ENCODE measurements at places on chromosomes 12 and 14.

DNA sequence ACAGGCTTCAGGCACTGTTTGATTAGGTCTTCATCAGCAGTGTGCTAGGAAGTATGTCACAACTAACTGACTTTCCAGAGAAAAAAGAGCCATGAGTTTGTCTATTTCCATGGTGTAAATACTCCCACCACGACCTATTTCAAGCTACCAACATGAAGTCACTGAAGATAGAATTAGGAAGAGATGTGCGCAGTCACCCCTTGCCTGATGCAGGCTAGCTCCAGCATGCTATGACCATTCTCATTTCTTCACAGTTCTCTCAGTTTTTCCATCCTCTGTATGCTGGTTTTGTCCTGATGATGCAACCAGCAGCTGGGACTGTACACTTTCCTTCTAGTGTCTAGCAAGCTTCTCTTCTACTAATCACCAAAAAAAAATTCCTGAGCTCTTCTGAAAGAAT is 191.6 kb upstream of the NUDT4 start:
- no peak for DNase-seq

DNA sequence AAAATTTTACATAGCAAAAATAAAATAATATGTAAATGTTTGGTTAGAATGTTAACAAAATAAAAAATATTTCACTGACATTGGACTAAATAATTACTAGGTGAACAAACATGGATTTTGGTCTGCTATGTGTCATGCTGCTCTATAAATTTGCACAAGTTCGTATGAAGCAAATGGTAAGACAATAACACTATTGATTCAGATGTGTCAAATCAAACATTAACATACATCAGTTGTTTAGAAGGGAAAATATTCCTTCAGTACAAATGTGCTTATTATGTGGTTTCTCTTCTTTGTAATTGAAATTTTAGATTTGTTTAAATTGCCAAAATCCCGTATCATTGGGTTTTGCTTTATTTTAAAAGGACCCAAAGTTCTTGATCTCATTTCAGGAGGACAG is 46.9 kb downstream of the PAWR start:
- DNase-seq, result no peak

GRCh38 chr12:91857813-91858542 is 287.7 kb downstream of the BTG1 start:
- no peak for DNase-seq

GRCh38 chr14:101461891-101462290 is 99.4 kb upstream of the DIO3 start:
- DNase-seq, result no peak

- DNase-seq, result no peak
Measured at GRCh38 chr12:5511644-5512600, 80.0 kb downstream of the NTF3 start.

DNA sequence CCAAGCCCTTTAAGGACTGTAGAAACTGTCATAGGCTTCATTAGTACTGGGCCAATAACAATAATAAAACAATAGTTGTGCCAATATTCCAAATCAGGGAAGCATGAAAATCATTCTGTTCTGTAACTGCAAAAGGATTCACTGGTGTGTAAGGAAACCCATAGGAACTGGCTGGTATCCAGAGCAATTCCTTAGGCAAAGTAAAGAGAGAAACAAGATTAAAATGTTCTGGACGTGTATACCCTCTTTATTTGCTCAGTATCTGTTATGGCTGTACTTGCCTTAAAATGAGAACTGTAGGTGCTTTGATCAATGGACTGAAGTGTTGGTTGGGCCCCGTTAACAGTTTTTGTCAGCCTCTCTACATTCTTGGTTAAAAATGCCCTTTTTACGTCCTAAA is 72.4 kb upstream of the STAC3 start:
- no peak for DNase-seq

- no peak for DNase-seq
Measured at GRCh38 chr12:51818566-51819300, 29.8 kb downstream of the FIGNL2 start.

- DNase-seq, result no peak
Measured at GRCh38 chr12:70451528-70451927, 85.4 kb downstream of the KCNMB4 start.

GRCh38 chr12:97404543-97404942 is 58.1 kb upstream of the RMST start:
- DNase-seq, result no peak

DNA sequence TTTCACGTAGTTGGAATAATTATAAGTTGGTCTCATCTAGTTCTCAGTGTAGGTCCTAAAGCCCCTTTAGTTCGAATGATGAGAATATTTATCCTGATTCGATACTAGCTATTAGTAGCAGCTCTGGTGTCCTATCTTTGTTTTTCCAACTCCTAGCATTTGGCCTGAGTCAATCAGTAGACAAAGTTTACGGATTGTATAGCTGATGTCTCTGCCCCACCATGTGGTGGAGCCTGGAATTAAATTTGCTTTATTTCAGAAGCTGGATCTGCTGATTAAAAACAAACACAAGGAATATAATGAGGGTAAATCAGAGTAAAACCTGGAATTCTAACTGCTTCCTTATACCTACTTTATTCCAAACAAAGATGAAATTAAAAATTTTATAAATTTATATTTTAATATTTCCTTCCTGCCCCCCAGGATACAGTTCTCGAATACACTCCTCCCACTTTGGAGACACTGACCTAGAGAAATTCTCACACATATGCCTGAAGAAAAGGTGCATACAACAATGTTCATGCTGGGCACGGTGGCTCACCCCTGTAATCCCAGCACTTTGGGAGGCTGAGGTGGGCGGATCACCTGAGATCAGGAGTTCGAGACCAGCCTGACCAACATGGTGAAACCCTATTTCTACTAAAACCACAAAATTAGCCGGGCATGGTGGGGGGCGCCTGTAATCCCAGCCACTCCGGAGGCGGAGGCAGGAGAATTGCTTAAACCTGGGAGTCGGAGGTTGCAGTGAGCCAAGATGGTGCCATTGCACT is 7.6 kb upstream of the BRMS1L start:
- DNase-seq, result no peak

GRCh38 chr14:74434294-74434693 is 8.3 kb upstream of the SYNDIG1L start:
- no peak for DNase-seq

DNA sequence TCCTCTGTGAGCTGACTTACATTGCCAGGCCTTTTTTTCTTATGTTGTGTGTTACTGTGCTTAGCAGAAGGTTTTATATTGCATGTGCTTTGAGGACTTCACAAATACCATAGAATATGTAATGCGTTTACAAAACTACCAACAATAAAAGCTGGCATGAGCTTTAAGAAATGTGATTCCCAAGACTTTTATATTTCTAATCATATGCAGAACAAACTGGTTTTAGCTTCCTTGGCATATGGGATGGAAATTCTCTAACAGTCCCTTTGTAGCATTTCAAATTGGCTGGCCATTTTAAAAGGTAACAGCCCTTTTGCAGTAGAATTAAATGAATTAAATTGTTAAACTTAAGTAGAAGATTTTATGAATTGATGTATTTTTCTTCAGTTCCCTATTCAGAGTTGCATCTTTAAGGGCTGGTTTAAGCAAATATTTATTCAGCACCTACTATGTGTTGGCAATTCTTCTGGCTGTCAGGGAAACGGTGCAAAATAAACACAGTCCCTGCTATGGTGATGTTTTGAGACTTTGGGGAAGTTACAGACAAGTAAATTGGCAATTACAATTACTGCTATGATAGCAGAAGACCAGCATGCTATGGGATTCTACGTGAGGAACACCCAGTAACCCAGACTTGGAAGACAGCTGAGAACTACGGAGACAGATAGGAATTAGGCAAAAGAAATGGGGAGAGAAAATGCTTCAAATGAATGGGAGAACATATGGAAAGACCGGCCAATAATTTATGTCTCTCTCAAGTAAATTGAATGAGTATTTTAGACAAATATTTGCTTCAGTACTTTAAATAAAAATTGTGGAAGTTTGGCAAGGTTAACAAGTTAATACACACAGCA is 446.4 kb downstream of the EGLN3 start:
- DNase-seq, result no peak

DNA sequence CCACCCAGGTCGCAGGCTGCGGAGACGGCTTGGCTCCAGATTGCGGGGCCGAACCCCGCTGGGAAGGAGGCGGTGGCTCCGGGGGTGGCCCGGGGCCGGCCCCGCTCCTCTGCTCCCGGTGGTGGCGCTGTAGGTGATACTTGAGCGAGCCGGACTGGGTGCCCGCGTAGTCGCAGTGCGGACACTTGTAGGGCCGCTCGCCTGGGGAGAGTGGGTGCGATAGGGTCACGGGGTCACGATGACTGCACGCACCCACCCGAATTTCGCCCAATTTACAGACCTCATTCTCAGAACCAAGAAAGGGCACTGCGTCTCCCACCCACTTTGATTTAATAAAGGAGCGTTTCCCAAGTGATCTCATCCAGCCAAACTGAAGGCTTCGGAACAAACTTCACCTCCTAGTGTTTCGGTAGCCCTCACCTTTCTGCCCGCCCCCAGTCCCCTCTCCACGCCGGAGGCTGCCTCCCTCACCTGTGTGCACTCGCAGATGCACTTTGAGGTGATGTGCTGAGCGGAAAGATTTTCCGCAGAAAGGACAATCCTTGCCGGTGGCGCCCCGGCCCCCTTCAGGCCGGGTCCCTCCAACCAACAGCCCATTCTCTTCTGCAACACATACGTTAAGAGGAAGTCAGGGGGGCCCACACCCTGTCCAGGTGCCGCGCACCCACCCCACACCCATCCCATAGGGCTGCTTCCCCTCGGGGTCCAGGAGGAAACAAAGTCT is 7.4 kb downstream of the ZNF219 start:
- no peak for DNase-seq

DNA sequence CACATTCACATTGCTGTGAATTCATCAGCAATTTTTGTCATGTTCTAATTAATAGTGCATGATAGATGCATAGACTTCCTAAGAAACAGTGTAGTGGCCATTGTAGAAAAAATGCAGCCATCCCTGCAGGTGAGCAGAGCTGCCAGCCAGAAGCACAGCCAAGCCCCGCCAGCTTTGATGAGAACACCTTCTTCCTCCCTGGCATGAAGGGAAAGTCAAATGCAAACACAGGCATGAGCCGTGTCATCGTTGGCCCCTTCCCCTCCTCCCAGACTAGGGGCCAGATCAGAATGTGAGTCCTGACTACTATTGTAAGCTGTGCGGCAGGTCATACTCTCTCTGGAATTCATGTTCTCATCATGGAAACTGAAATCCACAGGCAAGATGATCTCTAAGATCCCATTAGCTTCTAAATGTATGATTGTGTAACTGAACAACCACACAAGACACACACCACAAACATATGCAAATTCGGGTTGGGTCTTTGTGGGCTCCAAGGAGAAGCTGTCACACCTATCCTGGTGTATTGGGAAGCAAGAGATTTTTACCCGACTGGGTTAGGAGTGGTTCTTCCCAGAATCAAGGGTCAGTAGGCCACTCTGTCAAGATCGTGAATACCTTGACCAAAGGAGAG is 2.8 kb upstream of the AQP2 start:
- DNase-seq, result no peak

- no peak for DNase-seq
Measured at GRCh38 chr12:39395866-39396265, 47.1 kb downstream of the KIF21A start.

DNA sequence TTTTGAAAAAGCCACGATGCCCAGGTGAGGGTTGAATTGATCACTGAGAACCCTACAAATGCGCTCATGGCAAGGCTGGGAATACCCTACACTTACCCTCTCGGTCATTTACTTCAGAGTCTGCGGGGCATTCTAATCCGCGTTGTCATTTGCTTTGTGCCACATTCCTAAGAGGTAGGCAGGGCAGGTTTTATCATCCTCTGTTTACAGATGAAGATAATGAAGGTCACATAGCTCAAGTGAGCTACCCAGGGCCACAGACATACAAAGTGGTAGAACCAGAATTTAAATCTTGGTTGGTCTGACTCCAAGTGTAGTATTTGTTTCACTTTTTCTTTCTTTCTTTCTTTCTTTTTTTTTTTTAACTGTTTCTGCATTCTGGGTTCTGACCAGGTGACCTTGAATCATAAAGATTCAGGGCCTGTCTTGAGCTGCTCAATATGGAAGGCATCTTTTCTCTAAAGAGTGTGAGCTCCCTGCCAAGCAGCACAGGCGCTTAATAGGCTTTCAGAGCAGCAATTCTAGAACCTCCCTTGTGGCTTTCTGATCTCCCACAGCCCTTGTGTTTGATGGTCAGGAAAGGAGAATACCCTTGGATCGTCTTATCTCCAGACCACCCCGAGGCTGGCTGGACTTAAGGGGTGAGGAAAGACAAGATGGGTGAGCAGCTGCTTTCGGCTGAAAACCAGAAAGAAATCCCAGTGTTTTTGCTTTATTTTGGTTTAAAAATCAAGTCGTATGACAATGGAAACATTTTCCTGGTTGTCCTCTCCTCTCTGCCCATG is 662 bp upstream of the BATF start:
- no peak for DNase-seq

DNA sequence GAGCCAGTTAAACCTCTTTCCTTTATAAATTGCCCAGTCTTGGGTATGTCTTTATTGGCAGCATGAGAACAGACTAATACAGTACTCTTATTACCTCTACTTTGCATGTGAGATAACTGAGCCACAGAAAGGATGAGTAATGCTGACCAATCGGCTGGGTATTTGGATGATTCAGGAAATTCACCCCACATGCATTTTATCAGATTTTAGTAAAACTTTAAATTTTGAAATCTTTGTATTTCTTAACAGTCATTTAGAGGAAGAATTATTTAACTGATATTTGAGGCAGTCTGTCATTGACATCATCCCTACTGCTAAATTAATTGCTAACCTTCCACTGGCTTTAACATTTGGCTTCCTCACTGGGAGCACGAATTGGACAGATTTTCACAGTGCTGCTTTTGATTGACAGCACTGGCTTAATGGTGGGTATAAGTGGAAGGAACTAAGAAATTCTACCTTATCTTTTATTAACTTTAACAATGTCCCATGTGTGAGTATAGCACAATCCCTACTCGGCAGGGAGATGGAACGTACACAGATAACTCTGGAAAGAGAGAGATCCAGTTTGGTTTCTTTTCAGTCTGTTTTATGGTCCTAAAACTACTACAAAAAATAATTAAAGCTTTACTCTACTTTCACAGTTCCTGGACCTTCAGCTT is 261.0 kb downstream of the DACT1 start:
- no peak for DNase-seq

- DNase-seq, result no peak
Measured at GRCh38 chr12:122949816-122950675, 16.2 kb downstream of the ABCB9 start.

GRCh38 chr12:1171657-1172408 is 180.8 kb downstream of the ERC1 start:
- DNase-seq, result no peak

GRCh38 chr12:7844116-7844515 is 28.6 kb downstream of the SLC2A14 start:
- no peak for DNase-seq

DNA sequence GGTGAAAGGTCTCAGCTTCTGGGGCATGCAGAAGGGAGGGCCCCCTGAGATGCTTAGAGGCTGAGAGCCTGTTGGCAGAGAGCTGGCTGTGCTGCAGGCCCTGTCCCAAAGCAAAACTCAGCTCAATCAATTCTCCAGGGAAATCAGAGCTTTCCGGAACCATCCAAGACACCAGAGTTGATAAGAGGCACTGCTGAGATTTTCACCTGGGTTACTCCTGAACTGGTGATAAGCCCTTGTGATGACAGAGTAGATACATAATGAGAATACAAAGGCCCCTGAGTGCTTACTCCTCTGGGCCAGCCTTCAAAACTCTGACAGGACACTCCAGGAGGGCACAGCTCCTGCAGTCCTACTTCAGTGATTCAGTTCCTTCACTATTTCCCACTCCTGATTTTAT is 63.9 kb downstream of the ARL6IP4 start:
- no peak for DNase-seq

GRCh38 chr12:108320507-108321293 is 18.4 kb downstream of the CMKLR1 start:
- no peak for DNase-seq

- no peak for DNase-seq
Measured at GRCh38 chr14:72781561-72782508, 112.1 kb downstream of the DPF3 start.
